ENCODE measurements at places on chromosomes 2 and 18.
A peak's percentile ranks its signal among the peaks of the same experiment; 100 is the strongest.

DNA sequence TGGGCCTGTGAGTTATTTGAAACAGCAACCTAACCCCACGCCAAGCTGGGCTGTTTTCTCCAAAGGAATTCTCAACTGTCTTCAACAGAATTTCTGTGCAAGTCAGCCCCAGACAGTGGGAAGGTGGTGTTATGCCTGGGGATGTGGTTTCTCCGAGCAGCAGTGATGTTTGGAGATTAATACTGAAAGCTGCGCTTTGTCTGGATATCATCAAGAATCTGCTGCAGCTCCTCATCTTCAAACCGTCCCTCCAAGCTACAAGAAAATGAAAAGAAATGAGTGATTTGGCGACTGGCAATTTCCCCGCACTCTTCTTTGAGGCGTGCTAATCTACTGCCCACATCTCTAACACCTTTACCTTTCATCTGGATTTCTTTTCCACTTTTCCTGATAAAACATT is 10.0 kb downstream of the POLR2D start:
- DNase-seq, result no peak

DNA sequence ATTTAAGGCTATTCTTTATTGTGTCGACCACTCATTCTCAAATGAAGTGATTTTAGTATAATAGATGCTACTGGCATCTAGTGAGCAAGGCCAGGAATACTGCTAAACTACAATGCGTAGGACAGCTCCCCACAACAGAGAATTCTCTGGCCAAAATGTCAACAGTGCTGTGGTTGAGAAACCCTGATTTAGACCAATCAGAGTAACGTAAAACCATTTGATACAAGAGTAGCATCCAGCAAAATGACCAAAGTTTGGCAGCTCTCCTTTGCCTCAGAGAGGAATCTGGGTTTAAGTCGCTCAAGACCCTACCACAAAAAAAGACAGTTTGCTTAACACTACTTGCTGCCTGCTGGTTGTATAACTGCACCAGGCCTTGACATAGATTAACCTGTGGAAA is 37.0 kb upstream of the TTN start:
- no peak for DNase-seq

DNA sequence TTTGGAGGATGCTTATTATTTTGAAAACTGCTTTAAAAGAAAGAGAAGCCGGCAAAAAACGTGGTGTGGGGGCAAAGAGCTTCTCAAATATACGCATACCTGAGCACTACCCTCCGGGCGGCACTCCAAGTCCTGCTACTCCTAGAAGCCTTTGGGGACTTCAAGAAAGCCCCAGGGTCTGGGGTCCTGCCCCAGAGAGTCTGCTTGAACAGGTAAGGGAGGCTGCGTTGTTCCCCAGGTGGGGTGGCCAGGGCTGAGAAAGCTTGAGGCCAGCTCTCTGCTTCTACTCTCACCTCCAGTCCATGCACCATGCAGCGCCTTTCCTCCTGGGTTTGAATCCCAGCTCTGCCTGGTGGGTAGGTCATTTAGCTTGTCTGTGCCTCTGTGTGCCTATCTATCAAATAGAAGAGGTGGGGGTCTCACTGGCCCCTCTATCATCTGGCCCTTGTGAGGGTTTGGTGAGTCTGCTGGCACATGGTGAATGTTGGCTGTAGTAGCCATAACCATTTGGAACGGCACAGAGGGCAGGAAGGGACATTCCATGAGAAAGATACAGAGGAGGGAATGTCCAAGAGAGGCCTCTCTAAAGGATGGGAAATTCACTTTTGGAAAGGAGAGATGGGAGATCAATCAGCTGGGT is 19.5 kb downstream of the MALL start:
- DNase-seq, result no peak

GRCh38 chr2:237350597-237350996 is 63.4 kb downstream of the COL6A3 start:
- DNase-seq, result no peak

DNA sequence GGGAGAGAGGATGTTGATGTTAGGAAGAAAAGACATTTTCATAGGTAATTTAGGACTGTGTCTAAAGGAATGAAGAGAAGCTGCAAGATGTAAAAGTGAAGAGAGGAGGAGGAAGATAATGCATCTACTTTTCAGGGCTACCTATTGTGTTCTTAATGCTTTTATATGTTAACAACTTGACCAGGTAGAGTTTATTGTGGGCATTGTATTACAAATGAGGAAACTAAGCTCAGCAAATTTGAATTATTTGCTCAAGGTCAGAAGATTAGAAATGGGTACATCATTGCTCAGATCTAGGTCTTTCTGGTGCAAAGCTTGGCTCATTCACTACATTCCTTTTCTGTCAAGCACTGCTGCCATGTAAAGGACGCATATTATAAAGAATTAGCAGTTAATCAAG is 441.7 kb downstream of the THSD7B start:
- no peak for DNase-seq

DNA sequence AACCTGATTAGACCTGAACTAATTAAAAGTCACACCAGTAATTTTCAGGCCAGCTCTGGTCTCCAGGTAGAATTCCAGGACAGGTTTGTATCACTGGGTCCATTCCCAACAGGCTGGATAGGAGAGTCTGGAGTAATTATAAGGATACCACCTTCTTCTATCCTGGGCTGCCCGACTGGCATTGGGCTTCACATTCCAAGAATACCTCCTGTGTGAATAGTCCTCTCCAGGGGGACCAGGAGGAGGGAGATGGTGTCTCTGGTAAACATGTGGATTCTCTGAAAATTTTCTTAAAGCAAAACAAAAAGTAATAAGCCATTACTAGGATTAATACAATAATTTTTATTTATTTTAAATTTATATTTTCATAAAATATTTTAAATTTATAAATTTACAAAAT is 17.3 kb downstream of the DUSP11 start:
- DNase-seq, result no peak

DNA sequence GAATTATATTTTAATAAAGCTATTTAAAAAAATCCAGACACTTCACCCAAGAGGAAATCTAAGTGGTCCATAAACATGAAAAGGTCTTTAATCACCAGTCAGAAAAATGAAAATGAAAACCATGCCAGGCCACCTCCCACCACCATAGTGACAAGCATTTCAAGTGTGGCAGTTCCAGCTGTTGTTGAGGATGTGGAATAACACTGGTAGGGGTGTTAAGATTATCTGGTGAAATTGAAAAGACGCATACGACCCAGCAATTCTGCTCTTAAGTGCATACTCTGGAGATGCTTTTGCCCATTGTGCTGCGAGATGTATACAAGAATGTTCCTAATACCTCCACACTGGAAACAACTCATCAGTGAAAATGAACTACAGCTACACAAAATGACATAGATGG is 82.2 kb downstream of the MSH2 start:
- no peak for DNase-seq

- no peak for DNase-seq
Measured at GRCh38 chr2:42937171-42937875, 144.9 kb upstream of the HAAO start.

DNA sequence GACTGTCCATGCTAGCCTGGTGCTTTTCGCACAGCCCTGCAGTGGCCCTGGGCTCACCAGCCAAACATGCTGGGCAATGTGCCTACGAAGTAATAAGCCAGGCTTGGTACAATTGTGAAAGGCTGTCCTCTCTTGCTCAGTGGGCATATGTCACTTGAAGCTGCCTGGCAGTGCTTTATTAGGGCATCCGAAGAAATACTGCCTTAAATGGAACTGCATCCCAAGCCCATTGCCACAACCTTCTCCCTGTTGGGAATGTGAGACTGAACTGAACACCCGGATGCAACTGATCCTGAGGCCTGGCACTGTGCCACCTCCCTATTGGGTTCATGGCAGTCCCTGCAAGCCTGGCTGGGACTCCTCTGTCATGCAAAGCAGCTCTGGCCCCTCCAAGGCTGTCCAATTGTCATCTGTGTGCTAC is 15.9 kb downstream of the CAPG start:
- DNase-seq, result no peak

- no peak for DNase-seq
Measured at GRCh38 chr2:150589681-150590080, 102.2 kb upstream of the RND3 start.

DNA sequence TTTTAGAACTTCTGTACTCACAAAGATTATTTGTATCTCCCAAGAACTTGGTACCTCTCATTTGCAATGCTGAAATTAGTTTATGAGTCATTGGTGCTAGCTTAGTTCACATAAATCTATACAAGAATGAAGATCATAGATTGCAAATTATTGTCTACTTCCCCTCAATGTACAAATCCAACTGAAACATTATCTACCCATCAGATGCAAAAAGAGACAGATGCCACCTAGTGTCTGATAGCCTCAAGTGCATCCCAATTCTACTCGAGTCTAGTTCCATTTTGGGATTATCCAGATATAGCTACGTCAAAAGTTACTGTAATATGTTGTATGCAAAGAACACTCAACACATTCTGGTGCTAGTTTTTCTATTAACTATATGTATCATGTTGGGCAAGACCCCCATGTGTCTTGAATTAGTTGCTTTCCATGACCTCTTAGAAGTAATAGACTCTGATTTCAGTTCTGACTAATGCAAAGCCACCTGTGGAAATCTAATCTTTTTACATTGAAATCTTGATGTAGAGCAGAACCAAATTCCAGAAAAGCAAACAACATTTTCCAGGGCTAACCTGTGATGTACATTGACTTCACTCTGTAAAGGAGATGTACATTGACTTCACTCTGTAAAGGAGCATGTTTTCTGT is 210.0 kb downstream of the RBM43 start:
- DNase-seq, result peak; percentile 31

DNA sequence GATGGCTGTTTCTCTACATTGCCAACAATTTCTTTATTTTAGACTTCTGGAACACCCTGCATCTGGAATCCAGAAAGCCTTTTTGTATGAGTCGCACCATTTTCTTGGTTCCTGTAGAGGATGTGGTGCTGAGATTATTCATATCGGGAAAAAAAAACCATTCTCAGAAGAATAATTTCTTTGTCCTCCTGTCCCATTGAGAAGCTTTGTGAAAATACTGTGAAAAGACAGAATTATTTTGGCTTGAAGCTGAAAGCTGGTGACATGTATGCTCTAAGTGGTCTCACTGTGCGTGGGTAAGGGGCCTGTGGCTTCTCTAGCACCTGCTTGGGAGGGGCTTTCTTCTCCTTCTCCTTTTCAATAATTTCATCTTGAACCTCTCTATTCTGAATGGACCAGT is 138.4 kb downstream of the FAM210A start:
- no peak for DNase-seq

GRCh38 chr18:5975111-5976002 is 80.0 kb upstream of the TMEM200C start:
- peak; percentile 69 for DNase-seq

GRCh38 chr2:67079729-67080128 is 317.4 kb upstream of the ETAA1 start:
- no peak for DNase-seq

DNA sequence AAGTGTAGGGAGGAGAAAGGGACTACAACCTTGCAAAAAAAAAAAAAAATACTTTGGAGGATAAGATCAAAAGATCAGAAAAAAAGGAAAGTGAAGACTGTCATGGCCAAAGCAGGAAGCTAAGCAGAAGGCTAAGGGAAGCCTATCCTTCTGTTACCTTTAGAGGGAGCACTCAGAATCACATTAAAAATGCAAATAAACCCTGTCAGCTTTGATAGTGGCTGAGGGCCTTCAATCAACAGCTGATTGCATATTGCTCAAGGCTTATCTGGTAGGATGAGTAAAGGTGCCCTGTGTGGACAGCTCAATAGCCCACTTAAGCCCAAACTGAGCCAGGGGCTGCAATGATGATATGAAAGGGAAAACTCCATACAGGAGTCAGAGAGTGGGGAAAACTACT is 1021.2 kb downstream of the LRP1B start:
- DNase-seq, result no peak

DNA sequence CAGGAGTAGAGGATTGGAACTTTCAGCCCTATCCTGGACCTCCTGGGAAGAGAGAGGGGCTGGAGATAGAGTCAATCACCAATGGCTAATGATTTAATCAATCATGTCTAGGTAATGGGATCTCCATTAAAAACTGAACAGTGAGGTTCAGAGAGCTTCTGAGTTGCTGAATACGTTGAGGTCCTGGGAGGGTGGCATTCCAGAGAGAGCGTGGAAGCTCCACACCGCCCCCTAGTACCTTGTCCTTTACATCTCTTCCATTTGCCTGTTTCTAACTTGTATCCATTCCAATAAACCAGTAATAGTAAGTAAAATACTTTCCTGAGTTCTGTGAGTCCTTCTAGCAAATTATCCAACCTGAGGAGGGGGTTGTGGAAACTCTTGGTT is 101.7 kb downstream of the B3GNT2 start:
- DNase-seq, result no peak

- DNase-seq, result no peak
Measured at GRCh38 chr2:181849601-181850000, 41.9 kb upstream of the ITPRID2 start.

- DNase-seq, result no peak
Measured at GRCh38 chr18:62715759-62716615, 646 bp downstream of the PHLPP1 start.

DNA sequence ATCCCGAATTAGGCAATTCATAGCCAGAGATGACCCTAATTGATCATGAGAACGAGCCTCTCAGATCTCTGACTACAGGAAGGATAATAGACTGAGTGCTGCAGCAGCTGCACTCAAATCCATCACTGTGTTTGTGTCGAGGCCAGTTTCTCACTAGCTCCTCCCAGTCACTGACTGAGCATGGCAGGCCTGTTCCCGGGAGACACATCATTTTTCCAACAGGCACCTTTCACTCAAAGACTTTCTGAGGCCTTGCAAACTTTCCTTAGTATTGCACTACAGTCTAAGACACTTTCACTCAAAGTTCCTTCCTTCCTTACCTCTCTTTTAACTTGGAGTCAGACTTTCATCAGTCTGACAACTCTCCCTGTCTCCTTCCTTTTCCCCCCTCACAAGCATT is 13.7 kb downstream of the SOS1 start:
- DNase-seq, result no peak

GRCh38 chr18:45774065-45774521 is 50.1 kb downstream of the SLC14A1 start:
- DNase-seq, result no peak

- DNase-seq, result no peak
Measured at GRCh38 chr2:45816272-45816671, 164.8 kb downstream of the PRKCE start.

- DNase-seq, result no peak
Measured at GRCh38 chr18:44899832-44900231, 219.1 kb downstream of the SETBP1 start.

All from SIG-M5 (cell line).